A549 treated with RU486 at 1 μM for 4 hours (cell line): ENCODE measurements at places on chromosomes 7 and 10. TPM values are rescaled to one million over a fixed set of nuclear protein-coding genes. Genes with fewer than 3 reads are reported as not detected.

Gene CCL26
- total RNA-seq: 8.2 to 14.4 TPM (median 9.9 TPM) in 5 replicates

Gene ATOH7
- 0.23 to 0.43 TPM (median 0.23 TPM) in 5 replicates for total RNA-seq

Gene LDB3
- 0.05 to 0.06 TPM (median 0.05 TPM) in 3 of 5 replicates, not detected in the others for total RNA-seq

Gene TFEC
- total RNA-seq: 0.06 TPM in 1 of 5 replicates, not detected in the others

Gene NPC1L1
- total RNA-seq: 0.05 to 0.14 TPM (median 0.06 TPM) in 5 replicates

Gene MMP21
- 0.05 TPM in 1 of 5 replicates, not detected in the others for total RNA-seq

Gene OR13A1
- not detected in 5 replicates for total RNA-seq

Gene PSD
- total RNA-seq: 0.15 to 0.78 TPM (median 0.51 TPM) in 5 replicates

Gene ADGRA1
- 0.02 to 0.07 TPM in 2 of 5 replicates, not detected in the others for total RNA-seq

Gene ECHDC3
- total RNA-seq: 7.1 to 11.3 TPM (median 8.8 TPM) in 5 replicates

Gene ELMO1
- total RNA-seq: 1.7 to 2.9 TPM (median 2.2 TPM) in 5 replicates

Gene HIPK2
- total RNA-seq: 13.1 to 23.3 TPM (median 23.2 TPM) in 5 replicates

Gene KIF11
- total RNA-seq: 19.8 to 45.1 TPM (median 38.3 TPM) in 5 replicates

Gene ZNF248
- 2.6 to 6.5 TPM (median 4.0 TPM) in 5 replicates for total RNA-seq

Gene TMEM196
- total RNA-seq: not detected in 5 replicates

Gene NPFFR1
- 0.01 TPM in 1 of 5 replicates, not detected in the others for total RNA-seq

Gene CFAP70
- 0.11 to 0.16 TPM (median 0.14 TPM) in 5 replicates for total RNA-seq

Gene NKX2-3
- 0.07 to 0.09 TPM (median 0.08 TPM) in 4 of 5 replicates, not detected in the other for total RNA-seq

Gene CTAGE8
- 0.12 TPM in 1 of 5 replicates, not detected in the others for total RNA-seq

Gene MUC12
- total RNA-seq: 11.2 to 21.5 TPM (median 18.6 TPM) in 5 replicates

Gene MSS51
- 0.36 to 0.79 TPM (median 0.41 TPM) in 5 replicates for total RNA-seq
